ENCODE measurements at places on chromosomes 16 and 17.
A peak's percentile ranks its signal among the peaks of the same experiment; 100 is the strongest.

DNA sequence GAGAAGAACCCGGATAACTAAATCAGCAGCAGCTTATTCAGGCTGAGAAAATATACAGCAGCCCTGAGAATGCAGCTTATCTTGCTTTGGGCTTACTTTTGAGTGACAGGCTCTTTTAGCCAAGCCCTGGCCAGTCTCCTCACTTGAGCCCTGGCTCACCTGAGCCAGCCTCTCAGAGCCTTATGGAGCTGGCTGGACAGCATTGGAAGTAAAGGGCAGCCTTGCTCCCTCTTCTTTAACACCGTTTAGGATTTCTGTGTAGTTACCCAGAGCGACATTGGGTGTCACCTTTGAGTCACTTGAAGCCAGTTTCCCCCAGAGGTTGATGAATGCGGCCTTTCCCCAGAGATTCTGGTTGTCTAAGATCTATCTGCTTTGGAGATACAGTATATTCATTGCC, 7.7 kb upstream of the NPIPB2 start:
- no peak for DNase-seq

- DNase-seq = peak; percentile 23
Measured at GRCh38 chr17:74512624-74513091, 18.6 kb downstream of the CD300LB start.

- no peak for DNase-seq
Measured at GRCh38 chr17:50076221-50076590, 18.9 kb upstream of the PDK2 start.

DNA sequence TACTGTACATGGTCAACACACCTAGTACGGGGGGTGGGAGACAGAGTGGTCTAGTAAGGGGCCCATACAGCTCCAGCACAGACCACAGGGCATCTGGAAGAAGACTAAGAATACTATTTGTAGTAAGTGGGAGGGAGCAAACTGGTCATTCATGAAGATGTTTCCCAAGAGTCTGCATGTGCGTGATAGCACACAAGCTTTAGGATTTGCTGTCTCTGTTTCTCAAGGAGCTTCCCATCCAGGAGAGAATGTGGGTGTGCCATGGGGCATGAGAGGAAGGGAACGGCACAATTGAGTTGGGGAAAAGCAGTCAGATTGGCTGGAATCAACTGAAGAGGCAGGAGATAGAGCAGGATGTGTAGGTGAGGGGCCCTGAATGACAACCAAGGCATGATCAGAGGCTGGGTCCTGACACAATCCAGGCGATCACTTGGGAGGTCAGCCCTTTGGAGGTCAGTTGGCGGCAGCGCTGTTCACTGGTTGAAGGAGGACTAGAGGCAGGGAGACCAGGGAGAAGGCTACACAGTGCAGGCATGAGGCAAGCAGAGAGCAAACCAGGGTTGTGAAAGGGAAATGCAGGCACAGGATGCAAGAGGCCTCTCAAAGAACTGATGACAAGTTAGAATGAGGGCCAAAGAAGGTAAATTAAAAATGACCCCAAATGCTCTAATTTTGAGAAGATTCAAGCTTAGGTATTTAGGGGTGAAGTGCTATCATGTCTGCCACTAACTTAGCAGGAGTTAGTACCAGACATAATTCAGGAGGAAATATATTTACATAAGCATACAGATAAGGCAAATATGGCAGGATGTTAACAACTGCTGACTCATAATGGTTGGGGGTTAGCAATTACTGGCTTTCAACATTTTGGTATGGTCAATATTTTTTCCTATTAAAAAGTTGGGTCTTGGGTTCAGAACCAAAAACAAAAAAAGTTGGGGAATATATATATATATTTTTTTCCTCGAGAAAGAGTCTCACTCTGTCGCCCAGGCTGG, 10.3 kb downstream of the UBE2O start:
- DNase-seq = no peak

GRCh38 chr17:75367312-75367711, 38.2 kb downstream of the GRB2 start:
- no peak for DNase-seq

- no peak for DNase-seq
Measured at GRCh38 chr16:85466304-85466700, 146.8 kb upstream of the GSE1 start.
